ENCODE measurements at places on chromosomes 6 and 20.

DNA sequence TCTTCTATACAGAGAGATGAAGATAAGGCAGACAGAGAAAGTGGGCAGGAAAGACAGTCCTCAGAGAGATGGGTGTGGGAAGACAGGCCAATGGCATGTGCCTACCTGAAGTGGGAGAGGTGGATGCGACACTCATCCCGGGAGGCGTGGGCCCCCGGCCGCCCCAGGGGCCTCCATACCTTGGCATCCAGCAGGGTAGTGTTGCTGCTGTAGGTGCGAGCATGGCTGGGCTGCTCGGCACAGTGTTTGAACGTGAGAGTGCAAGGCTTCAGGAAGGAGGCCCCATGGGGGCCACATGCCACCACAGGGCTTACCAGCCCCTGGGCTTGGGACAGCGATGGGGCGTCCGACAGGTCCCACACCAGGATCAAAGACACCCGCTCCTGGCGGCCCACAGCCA, 5.2 kb downstream of the UNC5CL start:
- no peak for DNase-seq

DNA sequence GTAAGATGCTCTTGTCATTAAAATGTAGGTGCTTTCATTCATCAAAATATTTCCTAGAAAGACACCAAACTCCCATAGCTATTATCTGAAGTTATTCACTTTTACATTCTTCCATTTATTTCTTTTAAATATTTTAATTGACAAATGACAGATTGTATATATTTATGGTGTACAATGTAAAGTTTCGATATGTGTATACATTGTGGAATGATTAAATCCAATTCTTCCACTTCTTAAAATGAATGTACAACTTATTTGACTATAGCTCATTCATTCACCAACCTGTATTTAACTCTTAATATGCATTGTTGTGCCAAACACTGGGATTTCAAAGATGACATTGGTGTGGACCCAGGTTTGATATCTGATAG, 41.0 kb downstream of the CCN2 start:
- DNase-seq: no peak

GRCh38 chr6:20538131-20538662, 3.9 kb downstream of the CDKAL1 start:
- DNase-seq: no peak

- no peak for DNase-seq
These were observed 390.2 kb downstream of the UTRN start for GRCh38 chr6:144675231-144675861.

DNA sequence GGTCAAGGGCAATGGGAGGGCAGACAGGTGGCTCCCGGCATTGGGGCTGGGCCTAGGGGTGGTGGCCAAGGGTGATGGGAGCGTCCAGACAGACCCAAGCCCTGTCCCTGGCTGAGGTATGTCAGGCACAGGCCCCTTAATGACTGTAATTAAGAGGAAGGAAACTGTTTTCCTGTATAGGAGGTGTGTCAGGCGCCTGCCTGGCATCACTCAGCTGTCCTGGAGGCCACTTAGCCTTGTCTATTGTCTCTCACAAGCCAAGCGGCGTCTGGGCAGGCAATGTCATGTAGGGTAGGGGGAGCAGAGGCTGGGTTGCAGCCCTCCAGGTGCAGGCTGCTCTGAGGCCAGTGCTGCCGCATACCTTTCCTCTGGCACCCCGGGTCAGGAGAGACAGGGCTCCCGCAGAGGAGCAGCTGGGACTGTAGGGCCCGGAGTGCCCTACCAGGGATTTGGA, 3.9 kb upstream of the FAM83C start:
- DNase-seq: no peak

DNA sequence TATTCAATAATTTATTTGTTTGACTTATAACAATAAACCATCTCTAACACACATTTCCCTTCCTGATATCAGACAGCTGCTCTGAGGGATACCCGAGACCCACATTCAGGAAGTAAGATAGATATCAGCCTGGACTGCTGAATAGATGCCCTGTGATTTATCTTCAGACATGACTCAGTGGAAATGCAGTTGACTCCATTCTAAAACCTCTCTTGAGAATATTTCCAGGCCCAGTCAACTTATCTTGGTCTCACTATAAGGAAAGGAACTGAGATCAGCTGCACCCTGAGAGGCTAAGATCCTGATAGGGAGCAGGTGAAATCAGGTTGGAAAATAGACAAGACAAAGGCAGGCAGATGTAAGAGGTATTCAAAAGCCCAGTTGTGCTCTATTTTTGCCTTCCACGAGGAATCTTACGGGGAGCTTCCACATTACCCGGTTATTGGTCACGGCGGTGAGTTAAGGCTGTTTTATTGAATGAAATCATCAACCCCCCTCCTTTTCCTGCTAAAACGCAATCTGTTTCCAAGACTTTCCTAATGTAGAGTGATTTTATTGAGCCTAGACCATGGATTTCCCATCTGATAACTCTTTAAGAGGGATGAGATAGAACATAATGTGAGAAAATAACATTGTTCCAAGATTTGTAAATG, 25.5 kb downstream of the C6orf15 start:
- no peak for DNase-seq

DNA sequence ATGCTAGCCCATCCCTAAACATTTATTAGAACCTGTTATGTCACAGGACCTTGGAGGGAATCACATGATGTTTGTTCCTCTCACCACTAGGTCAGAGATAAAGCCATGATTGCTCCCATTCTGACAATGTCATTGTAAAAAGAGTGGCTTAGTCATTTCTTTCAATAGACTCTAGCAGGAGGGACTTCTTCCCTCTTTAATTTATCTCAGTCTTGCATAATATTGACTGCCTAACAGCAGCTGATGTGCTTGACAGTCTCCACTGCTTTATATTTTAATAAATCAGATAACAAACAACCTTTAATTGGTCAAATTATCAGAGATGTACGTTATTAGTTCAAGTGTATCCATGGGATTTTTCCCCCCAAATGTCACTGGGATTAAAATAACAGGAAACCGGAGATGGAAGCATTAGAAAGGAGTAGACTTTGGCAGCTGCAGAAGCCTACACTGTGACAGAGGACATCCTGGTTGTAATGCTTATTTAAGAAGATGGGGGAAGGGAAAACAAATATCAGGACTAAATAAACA, 39.6 kb downstream of the LAMA4 start:
- DNase-seq: no peak

DNA sequence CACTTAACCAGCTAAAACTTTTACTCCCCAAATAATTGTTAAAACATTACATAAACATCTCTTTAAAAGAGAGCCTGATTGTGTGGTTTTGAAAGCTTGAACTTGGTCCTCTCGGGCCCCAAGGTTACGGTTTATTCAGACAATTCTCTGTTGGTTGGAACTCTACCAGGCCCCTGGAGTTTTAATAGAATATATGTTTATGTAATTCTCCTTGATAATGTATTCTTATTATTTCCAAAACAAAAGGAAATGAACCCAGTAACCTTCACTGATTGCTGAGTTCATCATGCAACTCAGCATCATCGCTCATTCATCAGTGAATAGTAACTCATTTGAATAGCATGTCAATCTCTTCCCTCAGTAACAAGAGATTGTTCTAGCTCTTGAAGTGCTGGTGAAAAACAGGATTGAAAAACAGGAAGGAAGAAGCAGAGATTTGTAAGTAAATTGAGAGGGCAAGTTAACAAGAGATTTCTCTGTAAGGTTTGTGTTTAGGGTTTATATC, 464.5 kb upstream of the MARCKS start:
- DNase-seq: no peak

- no peak for DNase-seq
These were observed 24.1 kb downstream of the HLA-C start for GRCh38 chr6:31247813-31248212.

DNA sequence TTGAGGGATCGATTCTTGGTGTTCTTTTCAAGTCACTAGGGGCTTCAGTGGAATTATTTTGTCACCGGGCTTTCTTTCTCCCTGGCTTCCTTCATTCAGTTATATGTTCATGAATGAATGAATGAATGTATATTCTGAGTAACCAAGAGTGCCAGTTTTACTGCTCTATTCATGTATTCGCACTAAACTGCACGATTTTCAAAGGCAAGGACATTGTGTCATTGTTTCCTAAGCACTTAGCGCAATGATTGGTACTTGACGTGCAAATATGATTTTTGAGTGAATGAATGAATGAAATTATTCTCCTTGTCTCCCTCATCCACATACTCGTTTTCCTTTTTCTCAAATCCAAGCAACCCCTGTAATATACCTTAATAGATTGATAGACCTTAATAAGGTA, 822 bp downstream of the AFG1L start:
- DNase-seq: no peak

DNA sequence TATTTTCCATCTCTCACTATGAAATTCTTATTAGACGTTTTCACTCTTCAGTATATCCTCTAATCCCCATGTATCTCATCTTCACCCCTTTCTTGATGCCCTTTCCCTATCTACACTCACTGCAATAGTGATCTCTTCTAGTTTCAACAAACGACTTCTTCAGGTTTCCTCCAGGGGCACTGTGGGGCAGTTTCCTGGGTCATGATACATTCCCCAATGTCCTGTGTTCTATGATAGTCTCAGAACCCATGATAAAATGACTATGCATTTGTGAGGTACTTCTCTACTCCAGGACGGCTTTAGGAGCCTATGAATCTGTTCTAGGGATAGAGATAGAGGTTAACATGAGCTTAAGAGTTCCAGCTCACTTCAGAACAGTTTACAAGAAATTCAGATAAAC, 183.3 kb downstream of the FOXC1 start:
- no peak for DNase-seq

GRCh38 chr6:127582777-127583462, 5.9 kb downstream of the C6orf58 start:
- no peak for DNase-seq

GRCh38 chr6:161088676-161089328, 97.2 kb downstream of the MAP3K4 start:
- DNase-seq: no peak

- DNase-seq: no peak
These were observed 6.0 kb downstream of the HLA-B start for GRCh38 chr6:31351033-31351380.

DNA sequence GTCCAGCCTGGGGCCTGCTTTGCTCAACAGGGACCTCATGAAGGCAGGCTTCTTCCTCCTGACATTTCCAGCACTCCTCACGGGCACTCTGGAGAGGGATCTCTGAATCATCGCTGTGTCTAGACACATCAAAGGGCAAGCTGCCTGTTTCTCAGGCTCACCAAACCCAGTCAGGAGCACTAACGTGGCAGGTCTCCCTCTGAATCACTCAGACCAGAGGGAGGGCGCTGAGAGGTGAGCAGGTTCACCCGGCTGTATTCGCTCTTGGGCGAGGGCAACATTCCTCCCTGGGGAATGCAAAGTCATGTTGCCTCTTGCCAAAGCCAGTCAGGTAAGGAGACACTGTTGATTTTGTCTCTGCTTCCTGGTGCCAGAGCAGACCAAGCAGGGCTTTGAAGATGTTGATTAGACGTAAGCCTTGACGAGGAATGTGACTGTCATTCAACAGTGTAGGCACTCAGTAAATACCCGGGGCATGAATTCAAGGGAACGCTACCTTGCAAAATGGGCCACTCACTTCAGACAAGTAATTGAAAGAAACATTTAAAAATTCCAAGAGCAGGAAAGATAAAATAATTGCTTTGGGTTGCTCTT, 50.1 kb downstream of the CYP24A1 start:
- DNase-seq: no peak

- no peak for DNase-seq
These were observed 243.4 kb downstream of the TRDN start for GRCh38 chr6:123393331-123393730.

- DNase-seq: no peak
These were observed 105.8 kb upstream of the RUNX2 start for GRCh38 chr6:45222380-45222779.

DNA sequence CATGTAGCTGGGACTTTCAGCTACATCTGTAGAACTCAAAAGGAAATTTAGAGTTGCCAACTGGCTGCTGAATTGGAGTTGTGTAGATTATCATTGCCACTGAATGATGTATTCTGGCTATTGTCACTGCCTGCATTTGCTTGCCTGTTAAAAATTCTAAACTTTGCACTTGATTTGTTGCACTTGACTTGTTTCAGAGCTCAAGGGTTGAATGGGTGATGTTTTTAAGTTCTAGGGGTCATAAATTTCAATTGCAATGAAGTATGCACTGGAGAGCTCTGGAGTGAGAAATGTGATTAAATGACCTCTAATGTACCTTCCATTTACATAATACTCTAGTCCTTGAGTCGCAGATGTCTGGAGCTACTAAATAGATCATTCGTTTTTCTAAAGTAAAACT, 102.4 kb downstream of the TNFRSF21 start:
- DNase-seq: no peak

Data from activated CD8-positive, alpha-beta memory T cell treated with anti-CD3 and anti-CD28 coated beads, Interleukin-2, amount 50 U/mL, for 4 hours (primary cell).